IMR-90 (cell line): ENCODE measurements at places on chromosomes 7 and 10. TPM values are rescaled to one million over a fixed set of nuclear protein-coding genes. Genes with fewer than 3 reads are reported as not detected.
A peak's percentile ranks its signal among the peaks of the same experiment; 100 is the strongest.

DNA sequence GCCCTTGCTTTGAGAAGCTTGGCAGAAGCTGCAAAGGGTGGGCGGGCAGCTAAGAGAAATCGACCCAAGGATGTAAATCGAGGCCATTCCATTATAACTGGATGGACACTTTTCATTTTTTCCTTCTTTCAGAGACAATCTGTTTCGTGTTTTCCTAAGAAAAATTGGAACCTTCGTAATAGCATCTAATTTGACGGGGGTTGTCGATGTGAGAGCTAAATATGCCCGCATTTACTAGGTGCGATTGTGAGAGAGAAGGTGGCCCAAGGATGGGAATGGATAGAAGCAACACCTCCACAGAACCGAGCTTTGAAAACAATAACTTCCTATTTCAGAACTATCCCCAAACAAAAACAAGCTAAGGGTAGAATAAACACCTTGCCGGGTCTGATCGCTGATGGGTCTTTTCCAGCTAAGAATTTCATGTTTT lies 848 bp upstream of the HOXA4 start:
- DNase-seq, result no peak

Gene MRC1
- not detected in 2 replicates for total RNA-seq

DNA sequence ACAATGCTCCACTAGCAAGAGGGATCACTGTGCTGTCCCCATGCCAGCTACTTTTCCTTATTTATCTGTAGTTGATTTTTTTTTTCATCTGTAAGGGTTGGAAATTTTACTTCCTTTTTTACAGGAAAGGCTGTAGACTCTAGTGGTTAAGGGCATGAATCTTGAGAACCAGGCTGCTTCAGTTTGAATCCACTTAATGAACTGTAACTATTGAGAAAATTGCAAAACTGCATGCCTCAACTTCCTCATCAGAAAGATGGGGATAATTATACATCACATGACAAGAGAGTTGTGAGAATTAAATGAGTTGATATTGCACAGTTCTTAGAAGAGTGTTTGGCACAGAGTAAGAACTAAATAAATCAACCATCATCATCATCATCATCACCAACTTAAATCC lies 106.4 kb upstream of the GSDME start:
- DNase-seq, result no peak

DNA sequence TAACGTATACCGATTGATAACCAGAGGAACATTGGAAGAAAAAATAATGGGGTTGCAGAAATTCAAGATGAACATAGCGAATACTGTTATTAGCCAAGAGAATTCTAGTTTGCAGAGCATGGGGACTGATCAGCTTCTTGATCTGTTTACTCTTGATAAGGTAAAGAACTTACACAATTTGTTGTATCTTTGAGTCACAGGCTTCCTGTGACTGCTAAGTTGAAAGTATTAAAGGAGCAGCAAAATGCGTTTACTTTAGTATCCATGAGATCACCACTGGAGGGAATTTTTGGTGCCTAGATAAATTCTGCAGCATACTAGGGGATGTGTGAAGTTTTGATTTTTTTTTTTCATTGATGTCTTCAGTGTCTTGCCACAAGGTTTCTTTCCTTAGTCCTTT lies 103.6 kb downstream of the BTAF1 start:
- peak; percentile 63 for DNase-seq

GRCh38 chr7:8638076-8638475 lies 204.7 kb downstream of the NXPH1 start:
- DNase-seq, result no peak

GRCh38 chr10:71053169-71053895 lies 159.0 kb upstream of the UNC5B start:
- DNase-seq, result no peak

Gene PRKAR2B
- total RNA-seq, result 3.0 and 8.1 TPM in 2 replicates

GRCh38 chr10:104875561-104875960 lies 234.5 kb downstream of the SORCS3 start:
- DNase-seq, result no peak

- DNase-seq, result no peak
These were observed 615.6 kb downstream of the KCNMA1 start for GRCh38 chr10:77021966-77022490.

DNA sequence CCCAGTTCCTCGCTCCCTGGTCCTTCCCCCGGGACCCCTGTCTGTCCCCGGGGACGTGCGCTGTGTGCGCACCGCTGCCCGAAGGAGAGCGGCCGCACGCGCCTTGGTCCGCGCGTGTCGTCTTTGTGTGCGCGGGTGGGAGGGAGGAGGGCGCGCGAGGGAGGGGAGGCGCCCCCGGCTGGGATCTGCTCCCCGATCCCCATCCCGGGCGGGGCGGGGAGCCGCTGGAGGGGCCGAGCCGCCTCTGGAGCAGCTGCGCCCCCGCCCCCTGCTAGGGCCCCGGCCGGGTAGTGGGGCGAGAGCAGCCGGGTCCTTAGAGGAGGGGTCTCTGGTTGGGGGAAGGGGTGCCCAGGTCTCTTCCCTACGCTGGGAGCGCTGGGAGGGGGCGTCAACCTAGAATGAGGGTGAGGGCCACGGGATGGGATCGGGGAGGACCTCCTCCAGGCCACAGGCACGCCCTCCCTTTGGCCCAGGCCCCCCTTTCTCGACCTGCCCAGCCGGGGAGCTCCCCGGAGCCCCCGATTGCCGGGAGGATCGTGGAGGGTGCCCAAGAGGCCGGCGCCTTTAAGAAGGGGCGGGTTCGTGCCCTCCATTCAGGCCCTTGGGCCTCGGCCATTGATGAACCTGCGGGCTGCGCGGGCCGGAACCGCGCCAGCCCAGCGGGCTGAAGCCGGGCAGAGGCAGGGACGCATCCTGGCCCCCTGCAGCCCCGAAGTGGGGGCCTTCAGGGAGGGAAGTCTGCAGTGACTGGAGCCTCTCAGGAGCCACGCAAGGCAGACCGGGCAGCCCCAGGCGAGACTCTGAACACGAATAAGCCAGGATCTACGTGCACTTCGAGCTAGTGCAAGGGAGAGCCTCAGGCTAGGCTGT lies 678 bp downstream of the SH2B2 start:
- no peak for DNase-seq

- DNase-seq, result no peak
These were observed 543.2 kb downstream of the PTPRN2 start for GRCh38 chr7:158044482-158044823.

Gene SRGN
- 41.4 and 46.4 TPM in 2 replicates for total RNA-seq

Gene SPAM1
- not detected in 2 replicates for total RNA-seq

Gene VDAC2
- 122 and 169 TPM in 2 replicates for total RNA-seq

Gene GPR15LG
- not detected in 2 replicates for total RNA-seq

DNA sequence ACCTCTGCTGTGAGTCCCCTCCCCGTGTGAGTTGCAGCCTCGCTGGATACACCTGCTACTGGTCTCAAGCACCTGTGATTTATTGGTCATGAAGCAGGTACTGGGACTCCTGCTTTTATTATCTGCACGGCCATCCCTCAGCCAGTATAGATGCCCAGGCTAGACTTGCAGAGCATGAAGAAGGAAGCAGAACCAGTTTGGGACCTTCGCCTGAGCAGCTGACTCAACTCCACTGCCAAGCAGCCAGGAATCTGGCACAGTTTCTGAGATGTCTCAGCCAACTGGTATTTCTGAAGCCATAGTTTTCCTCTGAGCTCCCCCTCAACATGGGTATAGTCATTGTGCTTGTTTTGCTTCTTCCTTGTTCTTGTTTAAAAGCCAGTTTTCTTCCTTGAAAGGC lies 28.0 kb upstream of the SLC39A12 start:
- DNase-seq, result peak; percentile 95

GRCh38 chr10:113278664-113279063 lies 274.2 kb upstream of the HABP2 start:
- DNase-seq, result no peak

- no peak for DNase-seq
These were observed 79.9 kb downstream of the PRKAG2 start for GRCh38 chr7:151796871-151797537.

- DNase-seq, result no peak
These were observed 94.8 kb downstream of the CCDC71L start for GRCh38 chr7:106566196-106566595.

- DNase-seq, result no peak
These were observed 217.7 kb upstream of the MTPN start for GRCh38 chr7:136194878-136195277.

GRCh38 chr10:43392748-43393147 lies 16.2 kb downstream of the HNRNPF start:
- no peak for DNase-seq

DNA sequence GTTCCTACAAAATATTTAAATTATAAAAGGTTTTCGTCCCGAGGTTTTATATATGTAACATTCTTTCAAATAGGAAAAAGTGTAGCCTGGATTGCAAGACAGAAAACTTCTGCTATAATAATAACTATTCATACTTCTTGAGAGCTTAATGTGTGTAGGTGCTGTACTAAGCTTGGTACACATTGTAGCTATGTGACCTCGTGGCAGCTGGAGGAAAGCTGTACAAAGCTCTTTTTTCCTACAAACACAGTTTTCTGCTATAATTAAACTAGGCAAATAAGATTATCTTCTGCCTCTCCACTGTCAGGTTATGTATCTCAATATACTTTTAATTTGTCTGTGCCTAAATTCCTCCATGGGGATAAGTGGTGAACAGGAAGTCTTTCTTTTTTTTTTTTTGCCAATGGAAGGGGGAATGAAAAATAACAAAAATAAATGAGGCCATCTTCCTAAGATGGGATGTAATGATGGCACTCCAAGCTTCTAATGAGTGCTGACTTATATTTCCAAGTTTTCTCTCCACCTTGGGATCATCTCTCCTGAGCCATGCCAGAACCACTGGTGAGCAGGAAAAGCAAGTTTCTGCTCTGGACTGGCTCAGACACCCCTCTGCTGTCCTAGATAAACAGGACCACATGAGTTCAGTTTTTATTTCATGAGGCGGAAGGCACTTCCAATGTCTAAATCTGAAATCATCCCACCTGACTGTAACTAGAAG lies 9.9 kb downstream of the SGMS1 start:
- no peak for DNase-seq

Gene ZNF804B
- total RNA-seq, result not detected in 2 replicates

DNA sequence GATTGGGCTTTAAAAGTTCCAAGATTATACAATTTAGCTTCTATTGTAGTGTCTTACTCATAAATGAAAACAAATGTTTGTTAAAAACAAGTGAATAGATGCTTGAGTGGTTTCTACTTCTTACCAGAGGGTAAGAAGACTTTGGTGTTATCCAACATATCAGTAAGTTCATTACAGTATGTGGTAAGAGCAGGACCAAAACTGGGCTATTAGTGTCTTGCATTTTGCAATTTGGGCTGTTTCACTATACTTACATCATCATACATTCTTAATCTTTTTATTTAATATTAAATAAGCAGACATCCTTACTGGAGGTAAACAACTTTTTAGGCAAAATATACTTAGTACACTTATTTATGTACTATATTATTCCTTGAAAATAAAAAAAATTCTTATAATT lies 248.4 kb upstream of the HGF start:
- DNase-seq, result peak; percentile 19

Gene ITPRID1
- total RNA-seq, result not detected in 2 replicates

Gene PARD3
- total RNA-seq, result 34.2 and 37.5 TPM in 2 replicates

Gene RNLS
- total RNA-seq, result 4.2 and 7.0 TPM in 2 replicates

Gene IQUB
- 0.18 and 0.28 TPM in 2 replicates for total RNA-seq

GRCh38 chr7:34365611-34366010 lies 292.4 kb upstream of the NPSR1 start:
- no peak for DNase-seq

DNA sequence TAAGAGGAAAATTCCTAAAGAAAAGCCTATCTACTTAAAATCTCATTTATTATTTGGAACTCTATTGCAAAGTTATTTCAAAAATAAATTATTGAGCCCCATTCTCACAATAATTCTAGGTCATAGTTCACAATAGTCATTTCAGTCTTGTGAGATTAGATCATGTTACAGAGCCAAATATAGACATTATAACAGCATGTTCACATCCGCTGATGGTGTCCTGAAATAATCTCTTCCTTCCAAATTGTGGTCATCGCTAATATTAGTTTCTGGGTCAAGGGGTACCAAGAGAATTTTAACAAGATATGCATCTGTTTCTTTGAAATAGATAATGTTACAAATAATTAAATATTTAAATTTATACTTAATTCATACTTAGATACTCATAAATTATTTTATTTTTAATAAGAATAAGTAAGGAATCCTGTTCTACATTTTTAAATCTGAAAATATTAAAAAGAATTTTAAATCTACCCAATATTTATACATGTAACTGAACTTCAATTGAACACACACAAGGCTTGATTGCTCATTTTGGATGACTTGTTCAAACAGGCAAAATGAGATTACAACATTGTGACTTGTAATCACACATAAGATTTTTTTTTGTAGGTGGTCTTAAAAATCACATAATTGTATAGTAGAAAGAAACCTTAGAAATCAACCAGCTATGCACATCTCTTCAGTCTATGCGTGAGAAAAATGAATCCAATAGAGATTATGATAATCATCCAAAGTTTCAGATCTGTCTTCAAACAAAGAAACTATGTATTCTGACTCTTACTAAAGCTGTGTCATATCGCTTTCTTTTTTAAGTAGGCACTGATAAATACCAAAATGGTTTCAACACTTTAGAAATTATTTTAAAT lies 13.1 kb downstream of the GNAT3 start:
- DNase-seq, result peak; percentile 71

GRCh38 chr10:75137533-75138438 lies 26.3 kb downstream of the SAMD8 start:
- DNase-seq, result peak; percentile 72

- no peak for DNase-seq
These were observed 98.5 kb upstream of the KDM7A start for GRCh38 chr7:140275069-140275965.

Gene MKX
- 0.28 and 0.36 TPM in 2 replicates for total RNA-seq

GRCh38 chr7:138603549-138604318 lies 97.4 kb downstream of the SVOPL start:
- no peak for DNase-seq

GRCh38 chr10:33965795-33966581 lies 631.5 kb upstream of the NRP1 start:
- DNase-seq, result no peak

GRCh38 chr10:123926401-123927264 lies 35.0 kb upstream of the CPXM2 start:
- peak; percentile 1 for DNase-seq

GRCh38 chr10:114166043-114166442 lies 8.0 kb downstream of the CCDC186 start:
- no peak for DNase-seq

- peak; percentile 93 for DNase-seq
These were observed 109.9 kb downstream of the ZMIZ1 start for GRCh38 chr10:79178614-79179163.
